ENCODE measurements at places on chromosomes 3 and 15.

- DNase-seq: peak; percentile 12
Observed at GRCh38 chr3:20080956-20081554, 40.8 kb downstream of the KAT2B start.

- no peak for DNase-seq
Observed at GRCh38 chr15:77402740-77403379, 17.0 kb downstream of the PEAK1 start.

DNA sequence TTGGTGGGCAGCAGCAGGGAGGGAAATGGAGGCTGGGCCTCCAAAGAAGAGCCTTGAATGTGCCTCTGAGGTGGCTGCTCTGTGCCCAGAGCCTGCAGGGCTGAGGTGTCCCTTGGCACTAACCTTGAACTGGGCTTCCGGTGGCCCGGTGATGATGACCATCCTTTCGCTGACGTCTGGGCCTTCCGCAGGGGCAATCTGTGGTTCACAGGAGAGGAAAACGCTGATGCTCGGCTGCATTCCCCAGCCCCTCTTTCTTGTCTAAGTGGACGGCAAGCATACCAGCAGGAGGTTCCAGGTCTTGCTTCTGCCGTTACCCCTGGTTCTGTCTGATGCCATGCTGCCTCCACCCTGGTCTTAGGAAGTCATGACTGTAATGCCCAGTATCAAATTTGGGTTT, 65.9 kb downstream of the SENP2 start:
- no peak for DNase-seq

GRCh38 chr15:70932397-70932796, 39.8 kb downstream of the LRRC49 start:
- no peak for DNase-seq

DNA sequence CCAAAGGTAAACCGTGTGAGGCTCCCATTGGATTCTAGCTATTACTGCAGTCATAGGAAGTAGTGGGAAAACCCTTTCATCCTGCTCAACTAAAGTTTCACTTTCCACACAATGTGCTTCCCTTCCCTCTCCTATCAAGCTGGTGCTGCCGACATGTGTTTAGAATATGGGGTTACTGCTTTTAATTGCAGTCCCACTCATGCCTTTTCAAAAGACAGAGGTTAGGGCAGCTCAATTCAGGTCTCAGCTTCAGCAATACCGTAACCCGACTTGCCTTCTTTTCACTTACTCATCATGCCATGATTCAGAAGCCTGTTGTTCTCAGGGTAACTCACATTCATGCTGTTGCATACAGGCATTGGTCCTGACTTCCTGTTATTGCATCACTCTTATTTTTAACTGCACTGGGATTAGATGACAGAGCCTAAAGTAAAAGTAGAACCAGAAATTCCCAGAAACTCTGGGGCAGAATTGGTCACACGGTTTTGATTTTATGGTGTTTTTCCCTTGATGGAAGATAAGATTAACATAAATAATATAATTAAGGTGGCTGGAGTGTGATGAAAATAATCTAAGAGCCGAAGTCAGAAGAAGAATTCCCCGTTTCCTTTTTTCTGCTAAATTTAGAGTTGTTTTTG, 45.7 kb downstream of the C2CD4B start:
- no peak for DNase-seq

- no peak for DNase-seq
Observed at GRCh38 chr3:101939361-101940049, 90.2 kb downstream of the NFKBIZ start.

DNA sequence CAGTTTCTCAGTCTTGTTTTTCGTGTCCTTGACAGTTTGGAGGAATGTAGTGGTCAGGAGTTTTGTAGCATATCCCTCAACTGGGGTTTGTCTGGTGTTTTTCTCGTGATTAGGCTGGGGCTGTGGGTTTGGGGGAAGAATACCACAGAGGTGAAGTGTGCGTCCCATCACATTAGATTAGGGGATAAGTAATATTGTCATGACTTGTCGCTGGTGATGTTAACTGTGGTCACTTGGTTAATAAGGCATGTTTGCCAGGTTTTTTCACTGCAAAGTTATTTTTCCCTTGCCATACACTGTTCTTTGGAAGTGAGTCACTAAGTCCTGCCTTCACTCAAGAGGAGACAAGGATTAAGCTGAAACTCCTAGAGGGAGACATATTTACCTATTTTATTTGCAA, 39.1 kb downstream of the PAK2 start:
- DNase-seq: no peak

DNA sequence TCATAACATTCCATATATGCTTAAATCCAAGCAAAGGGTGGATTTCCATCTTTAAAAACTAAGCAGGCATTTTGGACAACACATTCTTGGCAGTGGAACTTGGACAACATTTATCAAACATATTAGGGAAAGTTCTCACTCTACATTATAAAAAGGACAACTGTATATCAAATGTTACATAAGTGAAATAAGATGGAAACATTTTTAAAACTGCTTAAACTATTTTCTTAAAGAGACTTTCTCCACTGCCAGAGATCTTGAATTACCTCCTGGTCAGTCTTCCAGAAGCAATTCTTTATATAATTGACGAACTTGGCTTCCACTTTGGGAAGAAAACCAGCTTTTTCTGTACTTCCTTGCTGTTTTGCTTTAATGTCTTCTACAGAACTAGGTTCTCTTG, 109.3 kb downstream of the NEO1 start:
- DNase-seq: no peak

GRCh38 chr3:194279101-194279500, 72.0 kb downstream of the CPN2 start:
- DNase-seq: no peak

DNA sequence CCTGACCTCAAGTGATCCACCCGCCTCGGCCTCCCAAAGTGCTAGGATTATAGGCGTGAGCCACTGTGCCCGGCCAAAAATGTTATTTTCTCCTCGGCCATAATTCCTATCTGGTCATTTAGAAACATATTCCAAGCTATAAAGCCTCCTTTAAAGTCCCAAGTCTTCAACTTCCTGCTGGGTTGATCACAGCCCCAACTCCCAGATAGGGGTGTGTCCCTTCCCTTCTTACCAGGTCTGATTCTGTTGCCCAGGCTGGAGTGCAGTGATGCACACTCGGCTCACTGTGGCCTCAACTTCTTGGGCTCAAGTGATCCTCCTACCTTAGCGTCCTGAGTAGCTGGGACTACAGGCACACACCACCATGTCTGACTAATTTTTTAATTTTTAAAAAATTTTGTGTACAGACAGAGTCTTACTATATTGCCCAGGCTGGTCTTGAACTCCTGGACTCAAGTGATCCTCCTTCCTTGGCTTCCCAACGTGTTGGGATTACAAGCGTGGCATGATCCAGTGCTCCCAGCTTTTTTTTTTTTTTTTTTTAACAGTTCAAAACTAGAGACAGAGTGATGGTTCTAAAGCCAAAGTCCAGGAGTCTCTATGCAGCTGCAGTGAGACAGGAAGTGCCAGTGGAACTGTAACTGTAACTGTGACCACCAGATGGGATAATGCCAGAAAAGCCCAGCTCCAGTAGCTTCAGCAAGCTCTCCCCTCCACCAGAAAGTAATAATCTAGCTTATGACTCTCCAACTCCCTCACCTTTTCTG, 8.2 kb upstream of the PRKAR2A start:
- no peak for DNase-seq

GRCh38 chr3:70554170-70554569, 241.7 kb upstream of the MDFIC2 start:
- DNase-seq: no peak

DNA sequence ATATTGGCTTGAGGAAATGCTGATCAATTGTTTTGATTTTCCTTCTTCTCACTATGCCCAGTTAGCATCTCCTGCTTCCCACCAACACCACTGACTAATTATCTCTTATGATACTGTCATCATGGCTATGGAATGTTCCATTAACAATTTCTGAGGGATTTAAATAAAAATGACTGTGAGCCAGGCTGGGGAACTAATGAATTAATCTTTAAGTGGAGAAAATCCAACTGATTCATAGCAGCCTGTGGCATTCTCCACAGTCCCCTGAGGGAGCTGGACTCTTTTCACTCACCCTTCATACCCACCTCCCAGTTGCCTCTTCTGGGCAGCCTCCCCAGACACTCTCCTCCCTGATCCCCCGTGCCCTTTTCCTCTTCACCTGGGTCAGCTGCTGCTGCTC, 353.6 kb downstream of the CLSTN2 start:
- no peak for DNase-seq

DNA sequence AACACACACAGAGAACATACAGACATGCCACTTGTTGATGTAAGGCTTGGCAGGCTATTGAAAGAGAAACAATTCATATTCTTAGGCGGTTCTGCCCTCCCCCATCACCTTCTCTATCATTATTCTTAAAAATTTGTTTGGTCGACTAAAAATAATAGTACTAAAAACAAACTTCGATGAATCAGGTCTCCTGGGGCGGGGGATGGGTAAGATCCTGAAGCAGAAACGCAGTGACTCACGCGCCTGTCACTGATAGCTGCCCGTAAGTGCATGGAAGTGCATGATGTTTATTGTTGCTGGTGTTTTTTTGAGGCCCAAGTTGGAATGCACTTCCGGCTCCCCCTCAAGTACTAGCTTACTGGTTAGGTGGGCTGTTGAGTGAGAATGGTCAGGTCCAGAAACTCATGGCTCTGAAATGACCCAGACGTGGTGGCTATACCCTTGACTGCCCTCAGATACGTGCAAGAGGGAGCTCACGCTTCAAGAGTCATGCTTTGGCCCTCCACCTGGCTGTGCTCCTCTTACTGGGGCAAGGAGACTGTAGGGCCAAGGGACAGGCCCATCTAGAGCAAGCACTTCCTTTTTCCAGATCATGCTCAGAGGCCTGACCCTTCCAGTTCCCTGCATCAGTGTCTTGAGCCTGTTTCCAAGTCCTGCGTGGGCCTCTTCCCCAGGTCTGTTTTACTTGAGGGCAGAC, 10.9 kb downstream of the SMAD3 start:
- DNase-seq: no peak

GRCh38 chr3:182389071-182389815, 404.1 kb upstream of the ATP11B start:
- DNase-seq: no peak

GRCh38 chr3:12791430-12791829, 5.0 kb upstream of the CAND2 start:
- no peak for DNase-seq

DNA sequence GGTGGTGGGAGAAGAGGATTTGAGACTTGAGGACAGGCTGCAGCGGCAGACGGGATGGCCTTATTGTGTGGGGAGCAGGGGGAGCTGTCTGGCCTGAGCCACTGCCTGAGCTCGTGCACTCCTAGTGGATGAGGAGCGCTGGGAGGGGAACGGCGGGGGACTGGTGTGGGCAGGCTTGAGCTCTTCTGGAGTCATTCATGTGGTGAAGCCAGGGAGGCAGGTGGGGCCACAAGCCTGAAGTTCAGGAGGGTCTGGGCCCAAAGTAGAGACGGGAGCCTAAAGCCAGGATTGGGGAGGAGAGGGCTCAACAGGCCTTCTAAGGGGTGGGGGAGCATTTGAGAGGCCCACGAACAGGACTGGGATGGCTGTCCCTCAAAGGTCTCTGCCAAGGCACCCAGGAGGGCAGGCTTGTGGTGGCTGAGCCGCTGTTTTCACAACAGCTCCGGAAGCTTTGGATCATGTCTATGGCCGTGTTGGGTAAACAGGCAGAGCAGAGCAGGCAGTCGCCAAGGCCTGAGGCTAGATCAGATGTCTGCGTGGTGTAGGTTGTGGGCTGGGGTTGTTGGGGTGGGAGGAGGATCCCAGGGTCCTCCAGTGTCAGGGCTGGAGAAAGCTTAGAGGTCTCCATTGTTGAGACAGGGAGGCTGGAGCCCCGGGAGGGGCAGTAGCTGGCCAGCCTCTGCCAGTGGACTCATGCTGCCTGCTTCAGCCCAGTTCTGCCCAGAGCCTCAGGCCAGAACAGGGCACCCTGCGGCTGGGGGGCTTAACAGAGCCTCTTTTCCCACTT, 8.2 kb downstream of the PRKCD start:
- DNase-seq: no peak

DNA sequence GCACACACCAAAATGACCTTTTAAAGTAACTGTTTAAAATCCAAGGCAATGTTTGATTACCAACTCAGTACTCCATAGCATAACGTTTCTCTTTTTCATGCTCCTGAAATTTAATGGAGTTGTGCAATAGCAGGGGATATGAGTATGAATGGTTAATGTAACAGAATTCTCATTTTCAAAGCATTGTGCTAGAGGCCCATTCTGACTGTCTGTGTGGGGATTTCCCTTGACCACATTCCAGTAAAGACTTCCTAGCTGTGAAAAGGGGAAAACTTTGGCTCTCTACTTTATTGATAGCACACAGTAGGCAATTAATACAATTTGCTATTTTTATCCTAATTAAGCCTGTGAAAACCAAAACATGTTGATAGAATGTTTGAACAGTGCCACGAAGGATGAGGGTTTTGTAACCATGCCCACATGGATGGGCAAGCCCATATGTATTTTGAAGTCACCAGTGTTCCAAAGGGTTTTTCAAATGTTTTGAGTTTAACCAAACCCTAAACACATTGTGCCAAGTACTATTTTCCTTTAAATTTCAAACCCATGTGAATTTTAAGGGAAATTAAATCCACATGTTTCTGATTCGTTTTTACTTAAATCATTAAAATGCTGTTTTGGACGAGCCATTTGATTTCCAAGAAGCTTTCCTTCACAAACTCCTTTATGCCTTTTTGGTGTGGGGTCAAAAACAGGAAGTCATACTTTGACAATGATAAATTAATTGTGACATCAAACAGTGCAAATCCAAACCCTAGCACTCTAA, 261.2 kb downstream of the SHOX2 start:
- DNase-seq: no peak

DNA sequence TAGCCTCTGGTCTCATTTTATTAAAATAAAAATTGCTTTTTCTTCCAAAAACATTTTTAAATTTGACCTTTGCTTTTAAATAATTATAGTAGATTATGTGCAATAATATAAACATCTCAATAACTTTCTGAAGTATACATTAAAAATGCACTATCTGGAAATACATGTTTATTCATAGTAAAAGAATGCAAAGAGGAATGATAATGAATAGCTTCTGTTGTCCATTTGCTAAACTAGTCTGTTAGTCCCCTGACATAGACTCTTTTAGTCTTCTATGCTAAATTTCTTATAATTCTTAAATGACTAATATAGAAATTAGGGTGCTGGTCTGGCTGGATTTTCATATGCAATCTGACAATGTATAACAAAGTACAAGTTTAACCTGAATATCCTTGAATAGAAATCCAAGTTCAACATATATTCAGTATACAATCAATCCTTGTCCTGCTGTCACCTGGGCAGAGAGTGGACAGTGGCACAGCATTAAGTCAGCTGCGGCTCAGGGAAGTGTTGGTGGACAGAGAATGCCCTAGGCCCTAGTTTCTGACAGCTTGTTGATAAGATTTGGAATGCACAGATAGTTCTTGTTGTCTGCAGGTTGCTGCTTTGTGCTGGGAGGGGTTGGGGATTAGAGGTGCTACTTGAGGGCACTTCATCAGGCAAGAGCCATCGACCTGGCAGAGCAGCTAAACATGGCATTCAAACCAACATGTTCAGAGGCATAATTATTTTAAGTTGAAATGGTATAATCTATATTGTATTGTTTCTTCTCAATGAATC, 161.7 kb downstream of the MBNL1 start:
- DNase-seq: no peak

DNA sequence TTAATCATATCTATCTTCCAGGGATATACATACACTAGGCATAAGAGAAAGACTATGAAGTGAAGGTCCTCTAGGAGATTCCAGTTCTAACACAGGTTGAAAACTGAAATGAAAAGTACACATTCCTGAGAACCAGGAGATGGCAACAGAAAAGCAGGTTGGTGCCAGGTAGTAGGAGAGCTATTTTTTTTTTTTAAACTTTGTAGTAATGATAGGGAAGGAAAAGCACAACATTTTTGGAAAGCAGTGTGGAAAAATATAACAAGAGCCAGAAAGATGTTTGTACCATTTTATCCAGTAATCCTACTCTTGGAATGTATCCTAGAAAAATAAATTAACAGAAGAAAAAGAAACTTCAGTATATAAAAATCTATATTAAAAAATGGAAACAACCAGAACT, 189.9 kb downstream of the DTWD1 start:
- DNase-seq: no peak
